NCI-H1092 treated with DMSO at 0.1 percent for 48 hours (cell line): ENCODE measurements at places on chromosomes 12 and 14.

DNA sequence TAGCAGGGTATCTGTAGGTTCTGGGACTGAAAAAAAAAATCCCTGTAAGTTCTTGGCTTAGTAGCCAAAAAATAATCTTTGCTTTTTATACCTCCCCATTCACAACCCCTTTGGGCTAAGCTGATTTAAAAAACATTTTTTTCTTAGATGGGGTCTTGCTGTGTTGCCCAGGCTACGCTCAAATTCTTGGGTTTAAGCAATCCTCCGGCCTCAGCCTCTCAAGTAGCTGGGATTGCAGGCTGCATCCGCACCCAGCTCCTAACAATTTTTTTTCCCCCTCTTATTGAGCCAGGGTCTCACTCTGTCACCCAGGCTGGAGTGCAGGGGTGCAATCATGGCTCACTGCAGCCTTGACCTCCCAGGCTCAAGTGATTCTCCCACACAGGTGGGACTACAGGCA lies 9.1 kb upstream of the ISM2 start:
- no peak for DNase-seq

- no peak for DNase-seq
Observed at GRCh38 chr12:63863658-63864453, 19.4 kb downstream of the SRGAP1 start.

DNA sequence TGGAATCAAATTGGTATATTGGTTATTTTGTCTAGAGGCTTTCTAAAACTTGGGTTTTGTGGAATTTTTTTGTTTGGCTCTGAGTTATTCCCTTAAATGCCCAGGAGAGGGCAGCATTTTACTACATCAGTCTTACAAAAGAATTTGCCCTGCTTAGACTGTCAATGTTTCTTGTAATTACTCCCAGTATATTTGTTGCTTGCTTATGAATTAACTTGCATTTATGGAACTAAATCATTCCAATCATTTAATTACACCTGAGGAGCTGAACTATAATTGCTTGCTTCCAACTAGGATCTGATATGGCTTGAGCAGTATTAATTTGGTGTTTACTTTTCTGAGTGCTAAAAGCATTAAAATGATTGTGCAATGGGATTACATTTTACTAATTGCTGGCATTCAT lies 48.7 kb downstream of the MIPOL1 start:
- peak; percentile 77 for DNase-seq

- DNase-seq, result no peak
Observed at GRCh38 chr12:63362166-63362565, 211.2 kb upstream of the AVPR1A start.

GRCh38 chr12:54041097-54041690 lies 8.3 kb downstream of the HOXC5 start:
- no peak for DNase-seq

GRCh38 chr12:50070314-50071060 lies 13.1 kb downstream of the ASIC1 start:
- peak; percentile 11 for DNase-seq

DNA sequence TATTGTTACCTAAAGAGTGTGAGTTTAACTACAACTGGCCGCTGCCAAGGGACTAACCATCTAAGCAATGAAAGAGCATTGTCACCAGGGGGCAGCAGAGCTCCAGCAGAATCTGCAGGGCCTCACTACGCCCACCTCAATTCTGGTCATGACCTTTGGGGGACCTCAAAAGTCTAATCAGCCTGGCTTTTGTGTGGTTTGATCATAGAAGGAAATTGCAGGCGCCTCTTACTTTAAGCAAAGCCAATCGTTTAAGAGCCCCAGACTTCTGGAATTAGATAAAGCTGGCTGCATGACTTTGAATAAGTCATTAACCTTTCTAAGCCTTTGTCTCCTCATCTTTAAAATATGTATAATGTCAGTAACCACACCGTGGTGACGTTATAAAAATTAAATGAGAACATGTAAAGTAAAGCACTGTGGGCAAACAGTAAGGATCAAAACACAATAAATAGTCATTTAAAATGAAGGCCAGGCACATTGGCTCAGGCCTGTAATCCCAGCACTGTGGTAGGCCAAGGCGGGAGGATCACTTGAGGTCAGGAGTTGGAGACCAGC lies 58.6 kb downstream of the TBX3 start:
- peak; percentile 39 for DNase-seq

DNA sequence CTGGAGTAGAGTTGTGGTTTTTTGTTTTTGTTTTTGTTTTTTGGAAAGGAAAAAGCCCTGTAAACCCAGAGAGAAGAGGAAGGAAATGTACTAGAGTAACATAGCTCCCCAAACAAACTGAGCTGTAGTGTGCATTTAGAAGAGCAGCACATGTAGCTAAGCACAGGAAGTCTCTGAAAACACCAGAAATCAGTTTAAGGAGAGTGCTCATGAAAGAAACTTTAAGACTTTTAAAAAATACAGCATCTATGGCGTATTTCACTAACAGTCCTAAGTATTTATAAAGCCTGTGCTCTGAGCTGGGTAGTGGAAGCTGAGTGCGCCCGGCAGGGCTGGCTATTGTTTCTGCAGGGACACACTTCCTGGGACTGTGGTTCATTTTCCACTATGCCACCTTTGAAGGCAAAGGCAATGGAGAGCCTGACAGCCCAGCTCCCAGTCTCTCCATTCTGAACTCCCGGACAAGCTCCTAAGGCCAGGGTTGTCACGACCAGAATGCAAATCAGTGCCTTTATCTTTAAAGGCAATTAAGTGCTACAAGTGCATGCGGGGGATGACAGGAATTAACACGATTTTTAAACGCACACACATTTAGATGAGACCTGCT lies 45.4 kb downstream of the NIN start:
- DNase-seq, result no peak
